ENCODE measurements at places on chromosomes 1 and 21.

GRCh38 chr1:25893116-25893515 is 13.1 kb downstream of the STMN1 start:
- DNase-seq = no peak

GRCh38 chr1:159163614-159164228 is 7.7 kb upstream of the CADM3 start:
- no peak for DNase-seq

DNA sequence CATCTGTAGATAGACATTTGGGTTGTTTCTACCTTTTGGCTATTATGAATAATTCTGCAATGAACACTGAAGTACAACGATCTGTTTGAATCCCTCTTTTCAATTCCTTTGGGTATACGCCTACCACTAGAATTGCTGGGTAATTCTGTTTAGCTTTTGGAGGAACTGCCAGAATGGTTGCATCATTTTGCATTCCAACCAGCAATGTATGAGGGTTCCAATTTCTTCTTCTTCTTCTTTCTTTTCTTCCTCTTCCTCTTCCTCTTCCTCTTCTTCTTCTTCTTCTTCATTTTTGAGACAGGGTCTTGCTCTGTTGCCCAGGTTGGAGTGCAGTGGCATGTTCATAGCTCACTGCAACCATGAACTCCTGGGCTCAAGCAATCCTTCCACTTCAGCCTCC is 13.8 kb upstream of the THEM5 start:
- no peak for DNase-seq

DNA sequence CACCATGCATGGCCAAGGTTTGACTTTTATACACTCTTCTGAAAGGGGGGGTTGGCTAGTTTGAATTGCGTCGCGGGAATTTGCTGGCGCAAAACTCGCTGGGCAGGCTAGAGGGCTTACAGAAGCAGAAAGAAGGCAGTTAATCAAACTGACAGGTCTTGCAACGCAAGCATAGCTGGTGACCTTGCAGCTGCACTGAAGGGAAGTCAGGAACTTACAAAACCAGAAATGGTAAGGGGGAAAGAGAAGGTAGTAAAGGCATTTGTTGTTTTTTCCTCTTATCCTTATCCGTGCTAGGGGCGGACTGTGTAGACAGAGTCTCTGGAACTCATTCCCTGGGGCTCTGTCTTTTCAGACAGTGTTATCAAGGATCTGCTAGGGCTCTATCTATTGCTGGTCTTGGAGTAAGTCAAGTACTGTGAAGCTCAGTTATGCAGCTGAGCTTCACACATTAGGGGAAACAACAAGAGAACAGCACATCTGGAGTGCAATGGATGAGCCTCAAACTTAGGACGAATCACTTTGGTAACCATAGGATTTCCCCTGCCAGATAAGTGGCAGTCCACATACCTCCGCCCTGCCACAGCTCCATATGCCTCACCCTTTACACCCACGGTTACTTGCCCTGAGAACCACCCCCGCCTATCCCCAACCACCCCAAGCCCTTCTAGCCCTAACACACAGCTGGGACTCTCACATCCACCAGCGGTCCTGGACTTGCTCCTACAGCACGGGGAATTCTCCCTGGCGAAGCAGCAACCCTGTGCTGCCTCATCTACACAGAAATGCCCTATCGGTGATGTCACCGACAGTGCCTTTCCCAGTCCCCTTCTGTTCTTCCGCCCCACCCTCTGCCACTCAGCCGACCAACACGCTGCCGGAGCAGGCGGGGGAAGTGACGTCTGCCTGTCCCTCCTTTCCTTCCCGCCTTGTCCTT is 251.4 kb downstream of the FAM72C start:
- peak; percentile 1 for DNase-seq

- DNase-seq = no peak
These were observed 261.2 kb upstream of the AJAP1 start for GRCh38 chr1:4393191-4393590.
